Stomach (tissue), 19 donors: ENCODE measurements at places on chromosomes 6 and 20. TPM values are rescaled to one million over a fixed set of nuclear protein-coding genes. Genes with fewer than 3 reads are reported as not detected.

DNA sequence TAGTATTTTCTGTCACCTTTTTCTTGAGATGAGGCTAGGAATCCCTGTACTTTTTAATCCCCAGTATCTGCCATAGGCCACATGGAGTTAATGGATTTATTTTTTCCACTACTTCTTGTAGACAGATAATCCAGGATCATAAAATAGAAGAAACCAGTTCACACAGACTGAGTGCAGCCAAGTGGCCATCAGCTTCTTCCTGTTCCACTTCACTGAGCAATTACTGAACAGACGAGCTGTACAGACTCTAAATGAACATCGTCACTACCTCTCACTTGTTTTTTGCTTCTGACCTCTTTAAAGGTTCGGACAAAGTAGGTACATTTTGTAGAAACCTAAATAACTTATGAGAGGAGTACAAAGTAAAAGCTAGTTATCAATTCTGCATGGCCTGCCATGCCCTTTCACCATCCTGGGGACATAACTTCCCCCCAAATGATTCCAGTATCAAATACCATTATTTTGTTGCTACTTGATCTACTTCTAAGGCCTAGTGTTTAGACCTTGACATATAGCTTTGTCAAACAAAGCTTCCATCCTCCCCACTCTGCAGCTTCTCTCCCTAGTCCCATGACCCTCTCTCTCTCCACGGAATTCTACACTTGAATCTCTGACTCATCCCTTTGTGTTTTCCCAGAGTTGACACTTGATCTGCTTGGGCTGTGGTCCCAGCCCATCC, 34.4 kb upstream of the ARHGAP18 start:
- DNase-seq: peak; percentile 50

DNA sequence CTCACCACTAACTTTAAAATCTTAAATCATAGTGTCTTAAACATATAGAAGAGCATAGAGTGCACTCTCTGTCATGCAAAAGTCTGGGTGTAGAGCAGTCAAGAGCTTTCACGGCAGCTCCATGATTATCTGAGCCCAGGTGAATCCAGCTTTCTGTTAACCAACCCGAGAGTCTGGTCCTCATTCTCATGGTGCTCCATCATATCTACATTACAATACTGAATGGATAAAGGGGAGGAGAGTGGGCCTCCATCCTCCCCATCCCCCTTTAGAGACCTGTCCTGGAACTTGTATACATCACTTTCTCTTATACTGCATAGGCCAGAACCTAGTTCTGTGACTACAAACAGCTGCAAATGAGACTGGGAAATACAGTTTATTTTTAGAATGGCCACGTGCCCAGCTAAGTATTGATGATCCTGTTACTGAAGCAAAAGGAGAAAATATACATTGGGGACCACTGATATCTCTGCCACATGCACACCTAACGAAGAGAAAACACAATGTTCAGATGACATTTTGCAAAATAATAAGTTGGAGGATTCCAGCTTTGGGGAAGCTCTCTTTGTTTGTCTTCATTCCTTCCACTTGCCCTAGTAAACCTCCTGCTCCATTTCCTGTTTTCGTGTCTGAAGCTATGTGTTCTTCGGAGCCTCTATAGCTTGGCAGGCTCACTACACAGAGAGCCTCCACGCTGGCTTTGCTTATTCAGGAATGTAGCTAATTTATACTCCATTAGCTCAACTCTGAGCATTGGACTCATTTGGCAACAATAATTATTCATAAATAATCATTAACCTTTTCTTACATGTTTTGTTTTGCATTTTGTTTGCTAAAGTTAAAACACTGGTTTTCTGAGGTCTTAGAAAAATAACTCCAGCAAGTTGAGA, 110.1 kb downstream of the IYD start:
- DNase-seq: peak; percentile 72

DNA sequence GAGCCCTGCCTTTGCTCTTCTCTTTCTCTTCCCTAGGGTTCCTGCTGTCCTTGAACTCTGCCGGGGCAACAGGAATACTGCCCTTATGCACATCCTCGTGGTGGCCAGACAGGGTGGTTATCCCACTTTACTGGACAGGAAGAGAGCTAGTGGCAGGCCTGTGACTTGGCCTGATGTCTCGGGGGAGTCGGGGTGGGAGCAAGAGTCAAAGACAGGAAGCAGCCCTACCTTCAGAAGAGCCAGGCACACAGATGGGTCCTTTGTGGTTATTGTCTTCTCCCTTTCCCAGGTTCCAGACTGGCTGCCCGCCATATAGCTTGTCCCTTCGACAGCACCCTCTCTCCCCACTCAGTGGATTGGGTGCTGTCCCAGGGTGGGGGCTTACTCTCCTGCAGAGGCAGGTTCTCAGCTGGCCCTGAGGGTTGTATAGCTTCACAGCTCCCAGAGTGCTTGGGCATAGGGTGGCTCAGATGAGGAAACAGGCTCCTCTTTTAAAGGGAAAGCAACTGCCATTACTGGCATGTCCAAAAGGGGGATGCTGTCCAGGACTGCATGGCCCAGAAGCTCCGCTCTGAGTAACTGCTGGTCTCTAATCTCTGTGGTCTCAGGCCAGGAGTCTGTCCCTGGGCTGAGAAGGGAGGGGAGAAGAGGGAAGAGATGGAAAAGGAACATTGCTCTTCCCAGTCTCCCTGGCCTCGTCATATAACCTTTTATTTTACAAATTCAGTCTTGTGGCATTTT, 17.3 kb downstream of the PLCG1 start:
- no peak for DNase-seq

- peak; percentile 97 for DNase-seq
These were observed 3.3 kb downstream of the ID1 start for GRCh38 chr20:31608251-31608945.

DNA sequence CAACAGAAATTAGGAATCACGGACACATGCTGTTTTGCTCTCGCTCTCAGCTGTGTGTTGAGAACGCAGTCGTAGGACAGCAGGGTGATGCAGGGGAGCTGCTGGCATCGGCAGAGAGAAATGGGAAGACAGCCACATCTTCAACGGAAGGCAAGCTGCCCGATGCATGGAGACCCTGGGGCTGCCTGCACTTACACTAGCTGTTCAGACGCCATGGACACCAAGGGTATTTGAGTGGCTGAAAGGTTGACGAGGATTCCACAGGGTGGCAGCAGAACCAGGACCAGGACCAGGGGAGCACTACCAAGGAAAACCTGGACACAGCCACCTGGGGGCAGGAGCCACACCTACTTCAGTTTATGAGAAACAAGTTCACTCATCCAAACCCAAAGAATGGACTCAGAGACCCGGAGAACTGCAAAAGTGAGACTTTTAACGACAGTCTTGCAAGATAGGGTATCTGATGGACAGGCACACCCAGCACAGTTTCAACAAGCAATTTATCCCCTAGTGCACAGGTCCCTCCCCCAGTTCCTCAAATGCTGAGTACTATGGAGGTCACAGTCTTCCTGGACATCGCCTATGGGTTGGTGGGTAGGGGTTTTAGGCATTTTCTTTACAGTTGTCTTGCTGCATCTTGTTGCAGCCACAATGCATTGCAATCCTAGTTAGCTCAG, 56.3 kb upstream of the ENTPD6 start:
- DNase-seq: no peak

GRCh38 chr6:7697820-7698623, 27.9 kb upstream of the BMP6 start:
- DNase-seq: peak; percentile 32

DNA sequence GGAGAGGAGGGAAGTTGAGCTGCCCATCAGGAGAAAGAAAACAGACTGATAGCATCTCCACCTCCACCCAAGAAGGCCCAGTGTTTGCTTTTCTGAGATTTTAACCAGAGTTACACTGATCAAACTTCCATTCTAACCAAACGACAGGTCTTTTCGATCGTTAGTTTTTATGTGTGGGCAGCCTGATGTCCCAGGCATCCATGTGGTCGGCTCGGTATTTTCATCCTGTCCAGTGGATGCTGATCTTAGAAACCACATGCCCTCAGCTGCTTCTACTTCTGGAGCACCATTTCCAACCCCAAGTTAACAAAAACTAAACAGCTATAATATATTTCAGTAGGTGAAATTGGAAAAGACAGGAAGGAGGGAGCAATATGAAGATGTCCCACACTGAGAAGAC, 536.8 kb upstream of the JAG1 start:
- no peak for DNase-seq

The NRSN1 gene
- polyA plus RNA-seq: not detected

The MYB gene
- polyA plus RNA-seq: 1.6 TPM

The HLA-C gene
- 92.7 TPM for polyA plus RNA-seq

The EHMT2 gene
- polyA plus RNA-seq: 43.2 TPM

The GGTLC1 gene
- not detected for polyA plus RNA-seq

The ATAT1 gene
- polyA plus RNA-seq: 5.3 TPM
